ENCODE measurements at places on chromosomes 13 and 19.

- no peak for DNase-seq
- no peak overlapping the region for H3K4me3 ChIP-seq
- no peaks in the 10 kb centered on the region for H3K36me3 ChIP-seq
- H3K27me3 ChIP-seq, result no peaks in the 10 kb centered on the region
These were observed 11.0 kb upstream of the CCL25 start for GRCh38 chr19:8041531-8041931.

GRCh38 chr13:93673885-93674284 lies 447.3 kb downstream of the GPC6 start:
- no peak for DNase-seq
- no peak overlapping the region for H3K27ac ChIP-seq
- H3K4me3 ChIP-seq, result no peak overlapping the region
- H3K27me3 ChIP-seq, result no peaks in the 10 kb centered on the region

DNA sequence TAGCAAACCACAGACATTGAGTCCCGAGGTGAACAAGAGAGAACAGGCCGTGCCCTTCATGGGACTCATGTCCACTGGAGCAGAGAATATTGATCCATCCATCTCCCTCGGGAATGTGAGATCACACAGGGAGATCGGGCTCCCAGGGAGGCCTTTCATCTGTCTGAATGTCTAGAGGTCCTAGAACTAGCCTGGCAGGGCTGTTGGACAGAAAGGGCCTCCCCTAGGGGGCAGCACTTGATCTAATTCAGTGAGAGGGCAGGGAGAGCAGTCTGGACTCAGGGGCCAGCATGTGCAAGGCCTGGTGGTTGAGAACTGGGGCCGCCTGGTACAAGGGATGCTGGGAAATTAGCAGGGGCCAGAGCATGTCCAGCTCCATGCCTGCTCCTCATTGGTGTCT lies 4.3 kb downstream of the RUVBL2 start:
- DNase-seq, result no peak
- no peaks in the 10 kb centered on the region for H3K4me1 ChIP-seq
- no peaks in the 10 kb centered on the region for H3K27me3 ChIP-seq
- no peak overlapping the region for H3K27ac ChIP-seq
- H3K36me3 ChIP-seq, result no peaks in the 10 kb centered on the region

DNA sequence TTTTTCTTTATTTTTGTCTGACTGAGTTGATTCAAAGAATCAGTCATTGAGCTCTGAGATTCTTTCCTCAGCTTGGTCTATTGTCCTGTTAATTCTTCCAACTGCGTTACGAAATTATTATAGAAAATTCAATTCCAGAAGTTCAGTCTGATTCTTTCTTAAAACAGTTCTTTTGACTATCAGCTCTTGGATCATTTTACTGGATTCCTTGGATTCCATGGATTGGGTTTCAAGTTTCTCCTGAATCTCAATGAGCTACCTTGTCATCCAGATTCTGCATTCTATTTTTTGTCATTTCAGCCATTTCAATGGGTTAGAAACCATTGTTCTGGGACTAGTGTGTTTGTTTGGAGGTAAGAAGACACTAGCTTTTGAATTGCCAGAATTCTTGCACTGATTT lies 169.3 kb downstream of the PCDH20 start:
- no peak overlapping the region for H3K27ac ChIP-seq
- H3K4me3 ChIP-seq, result no peak overlapping the region
- no peaks in the 10 kb centered on the region for H3K4me1 ChIP-seq

DNA sequence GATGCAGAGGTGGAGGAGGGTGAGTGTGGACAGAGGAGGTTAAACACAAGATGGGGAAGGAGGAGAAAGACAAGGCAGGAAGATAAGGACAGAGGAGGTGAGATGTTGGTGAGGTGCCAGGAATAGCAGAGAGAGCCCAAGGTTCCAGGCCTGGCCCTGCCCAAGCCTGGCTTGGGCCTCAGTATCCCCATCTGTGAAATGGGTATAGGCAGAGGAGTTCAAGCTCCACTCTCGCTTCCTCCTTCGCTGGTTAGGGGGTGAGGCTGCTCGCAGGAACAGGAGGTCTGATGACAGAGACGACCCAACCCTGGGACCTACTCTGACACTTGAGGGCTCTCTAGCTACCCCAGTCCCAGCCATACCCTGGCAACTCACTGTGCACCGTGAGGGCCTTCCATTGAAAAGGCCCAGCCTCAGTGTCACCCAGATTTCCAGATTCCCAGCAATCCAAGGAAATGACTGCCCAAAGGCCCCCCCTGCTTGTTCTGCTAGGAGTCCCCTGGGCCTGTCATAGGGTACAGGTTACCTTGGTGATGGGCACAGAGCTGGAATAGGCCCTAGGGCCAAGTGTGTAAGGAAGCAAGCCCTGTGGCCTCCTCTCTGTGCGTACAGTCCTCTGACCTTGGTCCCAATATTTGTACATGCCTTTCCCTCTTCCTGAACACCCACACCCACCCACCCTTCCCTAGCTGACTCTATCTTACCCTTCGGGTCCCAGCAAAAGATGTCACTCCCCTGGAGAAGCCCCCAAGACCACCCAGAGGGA lies 8.6 kb upstream of the ANGPTL8 start:
- no peaks in the 10 kb centered on the region for H3K27me3 ChIP-seq
- no peak overlapping the region for H3K27ac ChIP-seq
- no peaks in the 10 kb centered on the region for H3K36me3 ChIP-seq
- DNase-seq, result no peak
- no peak overlapping the region for H3K4me3 ChIP-seq
- no peaks in the 10 kb centered on the region for H3K4me1 ChIP-seq

- peak; percentile 78 for DNase-seq
- H3K36me3 ChIP-seq, result no peaks in the 10 kb centered on the region
- peak overlapping the region; percentile 81 for H3K4me3 ChIP-seq
- no peaks in the 10 kb centered on the region for H3K27me3 ChIP-seq
- H3K4me1 ChIP-seq, result no peaks in the 10 kb centered on the region
These were observed 8.4 kb downstream of the ZNF808 start for GRCh38 chr19:52535771-52536447.

DNA sequence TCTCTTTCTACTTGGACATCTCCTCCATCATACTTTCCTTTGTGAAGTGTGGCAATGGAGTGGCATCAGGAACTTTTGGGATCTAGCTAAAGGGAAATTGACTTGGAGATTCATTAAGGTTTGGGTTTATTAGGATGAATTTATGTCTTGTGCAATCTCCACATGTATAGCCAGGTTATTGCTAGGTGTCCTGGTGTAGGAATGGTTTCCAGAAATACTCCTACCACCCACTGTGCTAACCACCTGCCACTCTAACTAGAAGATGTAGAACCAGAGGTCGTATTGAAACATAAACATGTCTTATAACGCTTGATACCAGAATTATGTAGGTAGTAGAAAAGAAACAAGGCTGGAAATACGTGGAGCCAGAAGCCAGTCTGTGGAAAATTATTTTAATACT lies 38.1 kb upstream of the MED4 start:
- H3K27me3 ChIP-seq, result no peaks in the 10 kb centered on the region
- no peak for DNase-seq
- H3K27ac ChIP-seq, result no peak overlapping the region
- H3K36me3 ChIP-seq, result no peaks in the 10 kb centered on the region

GRCh38 chr13:110023729-110024644 lies 237.6 kb upstream of the IRS2 start:
- H3K27ac ChIP-seq, result no peak overlapping the region
- H3K27me3 ChIP-seq, result no peaks in the 10 kb centered on the region
- no peak overlapping the region for H3K4me3 ChIP-seq
- H3K36me3 ChIP-seq, result no peaks in the 10 kb centered on the region
- H3K4me1 ChIP-seq, result no peaks in the 10 kb centered on the region

All from breast epithelium (tissue), 4 donors.